ENCODE measurements at places on chromosomes 1 and 21.

DNA sequence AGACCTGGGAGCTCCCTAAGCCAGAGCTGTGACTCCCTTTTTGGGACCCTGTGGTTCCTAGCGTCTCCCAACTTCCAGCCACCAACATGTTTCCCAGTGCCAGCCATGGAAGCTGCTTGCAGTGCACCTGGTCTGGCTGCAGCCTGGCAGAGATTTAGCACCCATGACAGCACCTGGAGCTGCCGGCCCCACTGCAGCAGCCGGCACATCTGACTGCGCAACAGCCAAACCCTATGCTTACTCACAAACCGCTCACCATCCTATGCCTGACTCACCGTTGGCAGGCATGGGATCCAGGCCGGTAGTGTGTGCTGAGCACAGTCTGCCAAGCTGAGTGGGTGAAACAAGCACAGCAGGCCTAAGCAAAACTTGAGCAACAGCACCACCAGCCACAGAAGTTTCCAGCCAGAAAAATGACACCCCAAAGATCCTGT is 435.9 kb upstream of the PRMT6 start:
- no peak overlapping the region for H3K27ac ChIP-seq
- H3K4me1 ChIP-seq: no peaks in the 10 kb centered on the region
- no peaks in the 10 kb centered on the region for H3K36me3 ChIP-seq

DNA sequence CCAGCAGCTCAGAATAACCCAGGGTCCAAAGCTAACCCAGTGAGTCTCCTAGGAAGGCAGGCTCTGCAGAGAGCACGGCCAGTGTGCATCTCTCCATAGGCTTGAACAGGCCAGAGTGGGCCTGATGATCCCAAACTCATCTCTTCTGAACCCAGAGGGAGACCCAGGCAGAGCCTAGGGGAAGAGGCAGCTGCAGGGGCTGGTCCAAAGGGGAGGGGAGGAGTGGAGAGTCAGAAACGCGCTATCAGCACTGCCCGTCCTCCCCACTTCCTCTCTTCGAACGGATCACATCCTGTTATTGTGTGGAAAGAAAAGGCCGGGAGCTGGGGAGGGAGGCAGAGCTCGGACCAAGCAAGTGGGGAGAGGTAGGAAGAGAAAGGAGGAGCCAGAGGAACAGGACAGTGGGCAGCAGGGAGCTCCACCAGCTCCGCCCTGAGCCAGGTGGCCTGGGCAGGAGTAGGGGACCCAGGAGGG is 20.2 kb downstream of the TAL1 start:
- no peaks in the 10 kb centered on the region for H3K36me3 ChIP-seq
- H3K4me1 ChIP-seq: peaks cover 4% of the 10 kb centered on the region
- peaks cover 2% of the 10 kb centered on the region for H3K27me3 ChIP-seq
- no peak for DNase-seq
- no peak overlapping the region for H3K27ac ChIP-seq

DNA sequence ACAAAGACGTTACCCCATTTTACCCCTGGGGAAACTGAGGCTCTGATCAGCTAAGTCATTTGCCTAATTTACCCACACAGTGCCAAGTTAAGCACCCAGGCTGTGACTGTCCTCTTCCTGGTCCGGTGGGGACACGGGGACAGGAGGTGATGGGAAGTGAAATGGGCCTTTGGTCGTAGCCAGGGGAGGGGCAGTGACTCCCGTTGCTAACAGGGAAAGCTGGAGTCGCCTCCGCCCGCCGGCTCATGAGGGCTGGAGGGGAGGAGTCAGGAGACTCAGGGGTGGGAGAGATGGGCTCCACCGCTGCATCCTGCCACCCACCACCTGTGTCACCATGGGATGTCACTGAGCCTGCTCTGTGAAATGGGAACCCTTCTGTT is 139.3 kb downstream of the PGBD5 start:
- H3K27me3 ChIP-seq: no peaks in the 10 kb centered on the region
- no peak overlapping the region for H3K4me3 ChIP-seq
- H3K27ac ChIP-seq: no peak overlapping the region

DNA sequence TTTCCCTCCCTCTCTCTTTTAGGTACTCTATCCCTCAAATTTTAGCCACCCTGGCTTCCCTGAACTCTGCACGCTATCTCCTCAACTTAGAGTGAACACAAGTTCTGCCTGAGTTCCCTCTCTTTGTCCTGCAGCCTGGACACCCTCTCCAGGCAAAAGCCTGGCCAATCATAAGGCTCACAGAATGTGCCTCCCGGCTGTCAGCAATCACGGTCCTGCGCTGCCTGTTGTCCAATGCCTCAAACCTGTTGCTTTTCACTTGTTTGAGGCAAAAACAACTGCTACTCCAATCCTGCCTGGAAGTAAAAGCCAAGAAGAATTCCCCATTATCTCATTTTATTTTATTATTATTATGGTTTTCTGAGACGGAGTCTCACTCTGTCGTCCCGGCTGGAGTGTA is 66.1 kb downstream of the LGR6 start:
- no peak overlapping the region for H3K4me3 ChIP-seq
- DNase-seq: no peak
- no peaks in the 10 kb centered on the region for H3K4me1 ChIP-seq
- no peaks in the 10 kb centered on the region for H3K27me3 ChIP-seq
- H3K36me3 ChIP-seq: no peaks in the 10 kb centered on the region

- no peaks in the 10 kb centered on the region for H3K36me3 ChIP-seq
- peak; percentile 61 for DNase-seq
- H3K4me3 ChIP-seq: no peak overlapping the region
- H3K27me3 ChIP-seq: no peaks in the 10 kb centered on the region
- H3K4me1 ChIP-seq: peaks cover 14% of the 10 kb centered on the region
- H3K27ac ChIP-seq: no peak overlapping the region
Observed at GRCh38 chr1:204307334-204307883, 52.3 kb downstream of the PLEKHA6 start.

DNA sequence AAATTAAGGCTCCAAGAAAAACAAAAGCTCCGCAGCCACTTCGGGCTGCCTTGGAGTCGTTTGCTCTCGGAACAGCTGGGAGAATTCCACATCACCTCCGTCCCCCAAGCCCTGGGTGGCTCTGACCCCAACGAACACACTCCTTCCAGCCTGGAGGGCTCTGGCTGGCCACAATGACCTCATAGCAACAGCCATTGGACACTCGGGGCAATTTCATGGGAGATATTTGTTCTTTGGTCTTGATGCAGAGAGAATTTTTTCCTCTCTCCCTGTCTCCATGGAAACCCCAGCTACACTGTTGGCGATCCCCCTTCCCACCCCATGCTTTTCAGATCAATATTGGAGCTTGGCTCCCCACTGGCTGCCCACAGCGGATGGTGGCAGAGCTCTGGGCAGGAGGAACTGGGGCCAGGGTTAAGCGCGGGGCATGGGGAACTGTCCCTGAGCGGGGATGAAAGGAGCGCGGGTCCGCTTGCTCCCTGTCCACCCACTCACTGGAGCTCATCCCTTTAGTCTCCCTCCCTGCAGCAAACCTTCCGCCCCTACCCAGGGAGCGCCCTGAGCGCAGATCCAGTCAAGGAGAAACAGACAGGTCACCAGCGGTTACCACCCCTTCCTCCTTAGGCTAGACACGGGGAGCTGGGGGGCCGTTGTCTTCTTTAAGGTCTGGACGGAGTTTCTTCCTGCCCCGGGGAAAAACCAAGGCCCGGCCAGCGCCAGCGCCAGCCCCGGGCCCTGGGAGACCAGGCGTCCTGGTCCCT is 1.2 kb downstream of the WNT4 start:
- H3K36me3 ChIP-seq: no peaks in the 10 kb centered on the region
- peaks cover 11% of the 10 kb centered on the region for H3K4me1 ChIP-seq

DNA sequence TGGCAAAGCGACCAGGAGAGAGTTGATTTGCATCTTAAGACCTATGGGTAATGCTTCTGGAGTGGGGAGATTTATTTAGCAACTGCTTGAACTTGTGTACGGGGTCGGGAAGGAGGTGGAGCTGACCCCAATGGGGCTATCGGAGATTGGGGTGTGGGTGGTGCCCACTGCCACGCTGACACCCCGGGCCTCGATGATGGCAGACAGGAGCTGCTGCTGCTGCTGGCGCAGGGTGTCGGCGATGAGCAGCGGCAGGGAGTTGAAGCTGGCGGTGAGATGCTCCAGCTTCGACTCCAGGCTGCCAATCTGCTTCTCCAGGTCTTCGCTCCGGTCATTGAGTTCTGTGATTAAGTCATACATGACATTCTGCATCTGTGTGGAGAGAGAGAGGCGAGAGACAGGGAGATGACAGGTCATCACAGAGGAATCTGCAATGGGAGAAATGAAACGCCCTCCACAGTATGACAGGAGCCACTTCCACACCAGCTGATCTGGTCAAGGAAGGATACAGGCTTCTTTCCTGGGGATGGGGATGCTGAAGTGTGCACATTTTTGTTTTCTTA is 100.0 kb upstream of the ADAR start:
- H3K27ac ChIP-seq: no peak overlapping the region
- H3K27me3 ChIP-seq: no peaks in the 10 kb centered on the region
- H3K4me3 ChIP-seq: no peak overlapping the region

DNA sequence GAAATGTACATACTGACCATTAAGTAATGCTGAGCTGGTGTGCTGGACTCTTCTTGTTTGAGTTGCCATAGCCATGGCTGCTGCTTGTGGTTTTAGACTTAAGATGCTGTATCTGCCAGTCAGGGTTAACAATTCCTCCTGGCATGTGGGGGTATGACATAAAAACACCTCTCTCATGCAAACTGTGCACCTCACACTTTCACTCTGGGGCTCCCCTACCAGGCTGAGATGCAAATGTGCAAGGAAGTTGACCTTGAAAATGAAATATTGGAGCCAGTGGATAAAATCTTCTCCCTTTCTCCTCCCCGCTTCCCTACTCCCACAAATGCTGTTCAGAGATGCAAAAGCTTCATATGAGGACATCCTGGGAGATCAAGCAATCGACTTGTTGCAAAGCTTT is 198.8 kb downstream of the FCRL5 start:
- DNase-seq: no peak
- H3K27ac ChIP-seq: no peak overlapping the region
- no peaks in the 10 kb centered on the region for H3K36me3 ChIP-seq
- 0 out of 2 replicates have a peak, but pooled peaks cover 1% of the 10 kb centered on the region for H3K4me1 ChIP-seq

GRCh38 chr1:183093066-183093668 is 69.9 kb downstream of the LAMC1 start:
- H3K27me3 ChIP-seq: no peaks in the 10 kb centered on the region
- DNase-seq: no peak
- no peak overlapping the region for H3K4me3 ChIP-seq
- H3K27ac ChIP-seq: no peak overlapping the region

- H3K27me3 ChIP-seq: no peaks in the 10 kb centered on the region
- H3K36me3 ChIP-seq: no peaks in the 10 kb centered on the region
- no peak overlapping the region for H3K27ac ChIP-seq
- H3K4me3 ChIP-seq: no peak overlapping the region
- no peak for DNase-seq
Observed at GRCh38 chr1:218878369-218878768, 295.3 kb upstream of the LYPLAL1 start.
